SK-N-SH (cell line): ENCODE measurements at places on chromosomes 2 and 18. TPM values are rescaled to one million over a fixed set of nuclear protein-coding genes. Genes with fewer than 3 reads are reported as not detected.
A peak's percentile ranks its signal among the peaks of the same experiment; 100 is the strongest.

GRCh38 chr2:26954135-26954534 lies 16.3 kb upstream of the MAPRE3 start:
- H3K36me3 ChIP-seq = no peaks in the 10 kb centered on the region
- H3K4me1 ChIP-seq = no peaks in the 10 kb centered on the region
- peaks cover 61% of the 10 kb centered on the region for H3K27me3 ChIP-seq
- DNase-seq = no peak
- H3K4me3 ChIP-seq = no peak overlapping the region

DNA sequence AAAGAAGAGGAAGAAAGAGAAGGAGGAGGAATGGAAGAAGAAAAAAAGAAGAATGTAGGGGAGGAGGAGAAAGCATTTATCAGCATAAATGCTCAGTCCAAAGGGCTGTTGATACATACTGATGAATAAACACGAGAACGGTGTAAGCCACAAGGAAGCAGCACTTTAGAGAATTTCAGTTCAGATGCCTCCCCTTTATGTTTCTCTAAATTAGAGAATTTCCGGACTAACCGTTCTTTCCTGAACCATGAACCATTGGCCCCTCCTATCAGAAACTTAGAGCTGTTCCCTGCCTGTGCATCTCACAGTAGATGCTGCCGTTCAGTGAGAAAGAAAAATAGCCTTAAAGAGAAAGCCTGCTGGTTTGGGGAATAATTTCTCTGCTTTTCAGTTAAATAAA lies 49.2 kb upstream of the TUBA3D start:
- no peaks in the 10 kb centered on the region for H3K4me1 ChIP-seq
- H3K27ac ChIP-seq = no peak overlapping the region
- H3K27me3 ChIP-seq = peaks cover 44% of the 10 kb centered on the region
- H3K4me3 ChIP-seq = no peak overlapping the region
- no peak for DNase-seq
- no peaks in the 10 kb centered on the region for H3K36me3 ChIP-seq

Gene FOXD4L1
- polyA plus RNA-seq = 0.10 and 0.13 TPM in 2 replicates

Gene SDC1
- polyA plus RNA-seq = 105 and 122 TPM in 2 replicates

GRCh38 chr2:227818675-227819397 lies 5.2 kb downstream of the CCL20 start:
- no peaks in the 10 kb centered on the region for H3K27me3 ChIP-seq
- H3K27ac ChIP-seq = peak overlapping the region; percentile 92

- DNase-seq = no peak
- no peaks in the 10 kb centered on the region for H3K36me3 ChIP-seq
- H3K4me1 ChIP-seq = peaks cover 37% of the 10 kb centered on the region; the same call in 1 of the 2 replicates
- H3K4me3 ChIP-seq = no peak overlapping the region
- H3K27ac ChIP-seq = no peak overlapping the region
Observed at GRCh38 chr2:239316562-239317465, 84.0 kb downstream of the HDAC4 start.

Gene CRYGD
- polyA plus RNA-seq = not detected in 2 replicates

DNA sequence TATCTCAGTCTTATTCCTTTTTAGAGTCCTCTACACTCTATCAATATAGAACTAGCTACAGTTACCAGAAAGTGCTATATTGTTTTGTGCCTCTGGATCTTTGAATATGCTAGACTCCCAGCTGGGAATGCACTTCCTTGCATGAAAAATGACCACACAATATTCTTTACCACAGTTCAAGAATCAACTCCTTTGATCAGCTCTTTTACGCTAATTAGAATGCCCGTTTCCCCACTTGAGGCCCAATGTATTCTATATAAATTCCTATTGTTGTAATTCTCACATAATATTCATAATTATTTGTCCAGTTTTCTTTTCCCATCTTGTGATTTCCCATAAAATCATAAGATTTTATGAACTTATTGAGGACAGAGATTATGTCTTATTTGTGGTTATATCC lies 142.2 kb downstream of the UBE2E3 start:
- H3K4me3 ChIP-seq = no peak overlapping the region
- no peak overlapping the region for H3K27ac ChIP-seq
- H3K27me3 ChIP-seq = no peaks in the 10 kb centered on the region
- no peaks in the 10 kb centered on the region for H3K36me3 ChIP-seq
- H3K4me1 ChIP-seq = peaks cover 12% of the 10 kb centered on the region; the same call in 1 of the 2 replicates
